ENCODE measurements at places on chromosomes 1 and 21.

- no peak for DNase-seq
Measured at GRCh38 chr1:186165303-186165702, 209.8 kb downstream of the TPR start.

DNA sequence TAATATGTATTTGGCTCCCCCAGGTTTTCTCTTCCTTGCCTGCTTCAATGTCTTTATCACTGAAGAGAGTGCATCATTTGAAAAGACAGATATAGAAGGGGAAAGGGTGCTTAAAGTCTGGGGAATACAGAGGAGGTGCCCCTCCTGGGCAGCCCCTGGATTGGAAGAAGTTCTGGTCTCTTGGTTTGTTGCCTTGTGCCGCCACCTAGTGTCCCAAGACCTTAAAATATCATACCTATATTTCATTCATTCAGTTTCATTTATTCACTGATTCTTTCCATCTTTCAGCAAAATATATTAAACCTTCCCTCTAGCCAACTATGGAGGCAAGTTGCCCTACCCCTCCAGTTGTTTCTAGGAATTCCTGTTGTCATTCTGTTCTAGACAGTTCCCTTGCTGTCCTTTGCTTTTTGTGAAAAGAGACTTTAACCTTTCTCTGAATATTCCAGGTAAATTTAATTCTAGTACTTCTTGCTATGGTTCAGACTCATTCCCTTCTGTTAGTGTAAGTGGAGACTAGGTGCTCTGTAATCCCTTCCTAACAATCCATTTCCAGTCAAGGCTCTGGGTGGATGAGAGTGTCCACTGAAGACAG, 56.1 kb downstream of the MEF2D start:
- no peak for DNase-seq

- no peak for DNase-seq
Measured at GRCh38 chr1:43904660-43905551, 28.7 kb upstream of the ARTN start.

DNA sequence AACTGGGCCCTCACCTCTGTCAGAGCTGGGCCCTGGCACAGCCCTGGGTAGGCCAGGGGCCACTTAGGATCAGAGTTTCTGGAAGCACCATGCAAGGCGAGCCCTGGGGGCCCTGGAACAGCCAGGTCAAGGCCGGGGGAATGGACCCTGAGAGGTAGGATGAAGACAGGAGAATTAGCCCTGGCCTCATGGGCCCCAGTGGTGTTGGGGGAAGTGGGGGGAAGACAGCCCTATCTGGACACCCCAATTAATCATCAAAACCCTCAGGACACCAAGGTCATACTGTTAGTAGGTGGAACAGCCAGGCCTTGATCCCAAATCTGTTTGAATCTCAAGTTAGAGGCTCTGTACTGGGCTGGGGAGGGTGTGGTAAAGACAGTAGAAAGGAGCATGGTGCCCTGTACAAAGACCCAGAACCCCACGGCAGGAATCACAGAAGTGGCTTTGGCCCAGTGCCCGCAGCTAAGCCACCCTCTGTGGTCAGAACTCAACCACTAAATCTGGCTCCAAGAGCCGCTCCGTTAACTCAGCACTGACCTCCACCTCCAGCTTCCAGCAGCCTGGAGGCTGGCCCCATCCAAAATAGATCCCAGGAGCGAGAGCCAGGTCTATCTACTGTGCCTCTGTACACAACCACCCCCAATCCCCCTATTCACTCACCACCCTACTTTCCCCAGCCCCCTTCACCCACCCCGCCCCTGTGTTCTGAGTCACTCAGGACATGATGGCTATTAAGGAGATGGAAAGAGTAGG, 14.0 kb upstream of the TRIM63 start:
- DNase-seq, result no peak

- DNase-seq, result no peak
Measured at GRCh38 chr1:2021550-2021949, 2.4 kb downstream of the GABRD start.

DNA sequence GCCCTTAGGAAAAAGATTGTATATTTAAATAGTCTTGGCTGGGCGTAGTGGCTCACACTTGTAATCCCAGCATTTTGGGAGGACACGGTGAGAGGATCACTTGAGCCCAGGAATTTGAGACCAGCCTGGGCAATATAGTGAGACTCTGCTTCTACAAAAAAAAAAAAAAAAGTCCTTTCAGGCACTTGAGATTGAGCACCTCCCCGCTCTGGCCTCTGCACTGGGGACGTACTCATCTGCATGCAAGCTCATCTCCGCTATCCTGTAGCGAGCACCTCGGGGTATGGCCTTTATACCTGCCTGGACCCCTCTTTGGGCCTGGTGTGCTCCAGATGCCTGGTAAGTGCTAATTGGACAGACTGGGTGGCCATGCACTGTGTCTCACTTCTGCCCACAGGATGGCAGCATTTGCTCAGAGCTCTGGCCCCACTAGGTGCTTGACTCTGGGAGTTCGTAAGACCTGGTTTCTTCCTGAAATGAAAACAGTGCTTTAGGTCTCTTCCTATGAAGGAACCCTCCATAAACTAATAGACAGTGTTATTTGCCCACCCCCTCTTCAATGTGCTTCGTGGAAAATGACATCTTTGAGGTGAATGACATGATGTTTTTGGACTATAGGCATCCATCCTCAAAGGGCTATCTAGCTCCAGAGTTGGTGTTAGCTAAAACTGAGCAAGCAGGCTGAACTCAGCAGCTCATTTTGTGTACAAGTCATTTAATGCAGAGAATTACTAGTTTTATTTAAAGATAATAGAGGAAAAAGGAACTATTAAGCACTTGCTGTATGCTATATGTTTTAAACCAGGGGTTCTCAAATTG, 61.7 kb upstream of the ADAR start:
- DNase-seq, result peak; percentile 50

GRCh38 chr21:45048026-45048698, 26.2 kb upstream of the ADARB1 start:
- no peak for DNase-seq

DNA sequence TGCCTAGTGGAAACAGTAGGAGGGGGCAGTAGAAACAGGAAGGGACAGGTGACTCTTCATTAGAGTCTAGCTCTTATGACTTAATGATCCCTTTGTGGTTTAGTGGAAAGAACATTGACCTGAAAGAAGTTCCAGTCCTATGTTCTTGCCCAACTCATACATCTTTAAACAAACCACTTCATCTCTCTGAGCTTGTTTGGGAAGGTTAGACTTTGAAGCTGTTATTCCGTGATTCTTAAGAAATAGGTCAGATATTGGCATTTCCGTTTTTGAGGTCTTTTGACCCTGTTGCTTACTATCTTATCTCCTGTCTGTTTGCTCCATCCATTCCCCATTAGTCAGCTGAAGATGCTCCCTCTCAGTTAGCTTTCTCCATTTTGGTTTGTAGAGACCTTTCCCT, 38.5 kb downstream of the MTR start:
- no peak for DNase-seq

GRCh38 chr21:45954261-45954660, 27.3 kb upstream of the COL6A1 start:
- DNase-seq, result no peak

DNA sequence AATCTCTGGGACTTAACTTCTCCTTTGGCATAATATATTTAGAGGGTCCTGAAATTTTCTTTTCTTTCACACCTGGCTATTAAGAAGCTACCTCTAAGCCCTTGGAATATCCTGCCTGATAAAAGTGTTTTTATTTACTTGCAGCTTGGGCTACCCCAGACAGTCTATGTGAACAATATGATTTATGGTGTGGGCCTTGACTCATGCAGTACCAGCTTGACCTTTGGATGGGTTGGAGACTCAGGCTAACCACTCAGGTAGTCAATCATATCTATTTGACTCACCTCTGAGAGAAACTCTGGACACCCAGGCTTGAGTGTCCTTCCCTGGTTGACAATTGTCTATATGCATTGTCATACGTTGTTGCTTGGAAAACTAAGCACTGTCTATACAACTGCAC, 13.4 kb upstream of the PGBD2 start:
- DNase-seq, result no peak
